GM13976 (cell line): ENCODE measurements at places on chromosomes 4 and X.

- DNase-seq: peak; percentile 43
Observed at GRCh38 chrX:135086197-135086854, 34.0 kb downstream of the ETDB start.

DNA sequence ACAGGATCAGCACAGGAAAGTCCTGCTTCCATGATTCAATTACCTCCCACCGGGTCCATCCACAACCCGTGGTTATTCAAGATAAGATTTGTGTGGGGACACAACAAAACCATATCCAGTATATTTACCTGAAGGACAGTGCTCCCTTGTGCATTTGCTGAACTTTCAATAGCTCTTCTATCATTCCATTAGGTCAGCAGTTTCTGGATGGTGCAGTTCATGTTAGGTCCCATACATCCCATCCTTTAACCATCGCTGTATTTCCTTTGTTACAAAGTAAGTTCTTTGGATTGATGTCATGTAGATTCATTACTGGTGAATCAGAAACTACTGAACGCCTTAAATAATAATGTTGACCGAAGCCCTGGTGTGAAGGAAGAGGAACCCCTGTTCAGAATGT lies 775.9 kb downstream of the TRIML1 start:
- DNase-seq: no peak

GRCh38 chrX:146186540-146186939 lies 368.9 kb downstream of the SLITRK2 start:
- no peak for DNase-seq

DNA sequence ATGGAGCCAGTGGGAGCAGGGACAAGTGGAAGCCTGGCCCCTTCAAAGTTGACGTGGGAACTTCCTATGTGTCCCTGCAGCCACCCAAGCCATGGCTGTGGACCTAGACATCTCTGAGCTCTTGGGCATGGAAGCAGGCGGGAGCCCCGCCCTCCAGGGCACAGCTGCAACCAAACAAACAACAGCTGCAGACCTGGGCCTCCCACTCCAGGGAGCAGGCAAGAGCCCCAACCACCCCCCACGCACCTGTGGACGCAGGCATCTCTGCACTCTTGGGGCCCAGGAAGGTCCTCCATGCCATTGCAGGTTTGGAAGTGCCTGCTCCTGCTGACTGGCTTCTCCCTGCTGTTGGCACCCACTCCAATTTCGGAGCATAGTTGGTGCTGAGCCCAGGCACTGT lies 118.6 kb downstream of the ZMAT1 start:
- no peak for DNase-seq

DNA sequence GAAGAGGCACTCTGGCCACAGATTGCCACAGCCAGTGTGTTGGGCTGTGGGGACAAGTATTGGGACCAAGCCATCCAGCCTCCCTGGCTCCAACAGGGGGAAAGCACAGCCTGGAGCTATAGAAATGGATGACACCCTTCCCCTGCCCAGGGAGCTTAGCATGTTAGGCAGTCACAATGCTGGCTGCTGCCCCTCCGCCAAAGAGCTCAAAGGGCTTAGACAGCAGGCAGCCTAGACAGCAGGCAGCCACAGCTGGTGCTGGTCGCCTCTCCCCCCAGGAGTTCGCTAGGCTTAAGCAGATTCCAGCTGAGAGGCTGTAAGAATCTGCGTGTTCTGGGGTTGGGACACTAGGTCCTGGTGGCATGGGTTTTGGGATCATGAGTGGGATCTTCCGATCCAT lies 94.5 kb upstream of the MXRA5 start:
- no peak for DNase-seq

DNA sequence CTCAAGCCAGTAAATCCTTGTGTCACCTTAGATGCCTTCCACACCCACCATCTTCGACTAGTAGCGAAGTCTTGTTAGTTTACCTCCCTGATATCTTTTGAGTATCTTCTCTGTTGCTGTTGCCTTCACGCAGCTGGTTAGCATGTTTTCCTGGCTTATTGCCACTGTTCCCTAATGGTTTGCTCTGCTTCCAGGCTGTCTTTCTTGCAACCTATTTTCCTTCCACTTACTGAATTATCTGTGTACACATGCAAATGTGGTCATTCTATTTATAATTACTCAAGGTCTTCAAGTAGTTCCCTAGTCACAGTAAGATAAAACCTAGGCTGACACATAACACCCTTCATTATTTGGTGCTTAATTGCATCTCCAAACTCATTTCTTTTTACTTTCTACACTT lies 89.5 kb downstream of the UGT8 start:
- DNase-seq: no peak

DNA sequence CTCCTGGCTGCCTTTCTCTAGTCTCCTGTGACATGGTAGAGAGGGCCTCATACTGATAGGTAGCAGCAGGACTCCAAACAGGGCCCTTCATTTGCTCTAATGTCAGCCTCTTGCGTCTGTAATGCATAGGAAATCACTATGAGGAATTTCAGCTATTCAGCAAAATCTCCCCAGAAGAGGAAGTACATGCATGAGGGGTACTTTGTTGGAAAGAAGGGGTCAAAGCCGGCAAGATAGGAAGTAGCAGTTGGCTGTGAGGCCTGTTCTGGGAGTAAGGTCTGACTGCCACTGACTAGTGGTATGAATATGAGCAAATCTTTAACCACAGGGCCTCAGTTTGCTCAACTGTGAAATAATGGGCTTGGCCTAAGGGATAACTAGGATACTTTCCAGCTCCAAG lies 283.2 kb downstream of the ARHGAP10 start:
- DNase-seq: no peak
